Stimulated activated CD4-positive, alpha-beta T cell treated with anti-CD3 and anti-CD28 coated beads, TNF-alpha, amount 100 ng/mL, for 48 hours (primary cell): ENCODE measurements at places on chromosomes 2 and 18.

DNA sequence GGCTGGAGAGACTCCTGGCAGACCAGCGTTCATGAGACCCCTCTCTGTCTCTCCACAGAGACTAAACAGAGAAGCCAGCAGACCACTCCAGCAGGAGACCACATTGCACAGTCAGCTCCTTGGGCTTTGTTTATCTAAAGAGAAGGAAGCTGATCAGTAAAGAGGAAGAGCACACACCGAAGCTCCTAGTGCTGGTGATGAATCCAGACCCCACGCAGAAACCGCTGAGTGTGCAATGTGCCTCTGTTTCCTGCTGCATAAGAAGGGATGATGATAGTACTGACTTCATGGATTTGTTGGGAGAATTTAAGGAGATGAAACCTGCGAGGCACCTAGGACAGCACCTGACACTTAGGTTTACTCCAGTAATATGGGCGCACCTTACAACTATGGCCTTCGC lies 544.1 kb upstream of the ID2 start:
- DNase-seq: no peak

DNA sequence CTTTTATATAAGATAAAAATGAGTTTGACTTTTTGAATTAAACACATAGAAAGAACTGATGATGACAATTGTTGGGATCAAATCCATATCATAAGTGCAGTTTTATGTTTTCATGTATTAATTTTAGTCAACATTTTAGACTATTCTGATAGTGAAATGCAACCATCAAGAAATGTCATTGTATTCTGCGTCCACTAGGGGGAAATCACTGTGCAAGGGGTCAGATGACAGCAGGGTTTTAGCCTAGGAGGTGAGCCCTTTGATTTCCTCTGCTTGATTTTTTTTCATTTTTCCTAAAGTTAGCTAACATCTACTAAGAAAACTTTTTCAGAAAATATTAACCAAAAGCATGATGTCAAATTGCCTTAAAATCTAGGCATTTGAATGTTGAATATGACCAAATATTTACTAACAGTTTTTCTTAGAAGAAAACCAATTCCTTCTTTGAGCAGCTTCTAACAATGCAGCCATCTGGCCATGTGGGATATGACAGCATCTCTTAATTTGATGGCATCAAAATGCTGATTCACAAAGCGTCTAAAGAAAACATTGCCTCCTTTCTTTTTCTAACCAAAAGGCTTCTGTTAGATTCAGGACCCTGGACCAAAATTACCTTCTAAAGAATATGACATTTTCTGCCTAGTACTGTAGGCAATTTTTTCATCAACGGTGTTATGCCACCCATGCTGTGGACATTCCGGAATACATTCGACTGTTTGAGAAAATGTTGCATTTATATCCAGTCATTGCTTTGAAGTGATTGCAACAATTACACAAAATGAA lies 141.5 kb downstream of the SPHKAP start:
- no peak for DNase-seq

DNA sequence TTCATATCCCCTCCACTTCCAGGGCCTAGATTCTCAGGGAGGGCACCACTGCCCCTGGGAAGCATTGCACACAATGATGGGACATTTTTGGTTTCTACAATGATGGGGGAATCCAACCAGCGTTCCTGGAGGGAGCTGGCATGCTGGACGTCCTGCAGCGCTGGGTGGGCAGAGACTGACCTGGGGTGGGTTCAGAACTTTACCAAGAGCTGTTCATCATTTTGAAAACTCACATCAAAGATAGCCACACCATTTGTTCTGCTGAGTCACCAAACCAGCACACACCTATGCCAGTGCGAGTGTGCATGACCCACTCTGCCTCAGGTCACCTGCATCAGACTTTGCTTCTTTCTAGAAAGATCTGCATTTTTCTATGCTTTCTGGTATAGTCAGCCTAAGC lies 14.1 kb upstream of the ARMC9 start:
- DNase-seq: no peak

- no peak for DNase-seq
These were observed 33.7 kb downstream of the GFPT1 start for GRCh38 chr2:69353360-69353759.

DNA sequence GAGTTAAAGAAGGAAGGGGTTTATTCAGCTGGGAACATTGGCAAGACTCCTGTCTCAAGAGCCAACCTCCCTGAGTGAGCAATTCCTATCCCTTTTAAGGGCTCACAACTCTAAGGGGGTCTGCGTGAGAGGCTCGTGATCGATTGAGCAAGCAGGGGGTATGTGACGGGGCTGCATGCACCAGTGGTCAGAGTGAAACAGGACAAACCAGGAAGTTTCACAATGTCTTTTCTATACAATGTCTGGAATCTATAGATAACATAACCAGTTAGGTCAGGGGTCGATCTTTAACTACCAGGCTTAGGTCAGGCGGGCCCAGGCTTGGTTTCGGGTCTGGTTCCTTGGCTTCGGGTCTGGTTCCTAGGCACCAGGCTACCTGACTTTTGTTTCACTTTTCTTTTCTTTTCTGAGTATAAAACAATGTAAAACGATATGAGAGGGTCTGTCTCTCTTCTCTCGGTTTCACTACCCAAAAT lies 30.1 kb upstream of the LIPG start:
- DNase-seq: no peak

DNA sequence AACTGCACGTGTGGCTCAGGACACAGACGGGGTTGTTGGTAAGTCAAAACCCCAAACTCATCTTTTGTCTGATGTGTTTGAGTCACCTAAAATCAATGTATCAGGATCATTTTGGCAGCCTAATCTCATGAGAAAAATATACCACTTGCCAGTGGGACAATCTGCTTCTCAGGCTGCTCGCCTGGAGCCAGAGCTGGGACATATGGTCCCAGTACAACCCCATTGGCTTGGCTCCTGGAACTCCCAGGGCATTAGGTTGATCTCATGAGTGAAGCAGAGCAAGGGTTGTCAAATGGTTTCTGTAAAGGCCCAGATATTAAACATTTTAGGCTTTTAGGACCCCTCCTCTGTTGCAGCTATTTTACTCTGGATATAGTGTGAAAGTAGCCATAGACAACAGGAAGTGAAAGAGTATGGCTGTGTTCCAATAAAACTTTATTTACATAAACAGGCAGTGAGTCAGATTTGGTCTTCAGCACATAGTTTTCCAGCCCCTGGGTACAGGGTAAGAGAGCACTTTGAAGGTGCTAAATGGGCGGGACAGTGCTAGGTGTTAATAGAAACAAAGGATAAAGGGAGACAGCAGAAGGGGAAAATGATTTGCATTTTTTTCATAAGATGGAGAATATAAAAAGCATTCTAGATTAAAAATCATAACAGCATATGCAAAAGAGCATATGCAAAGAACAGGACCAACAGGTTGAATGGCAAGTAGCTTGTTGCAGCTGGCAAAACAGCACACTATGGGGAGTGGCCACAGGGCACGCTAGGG lies 290.8 kb downstream of the KCNS3 start:
- no peak for DNase-seq

- DNase-seq: no peak
These were observed 191.4 kb upstream of the TMEM200C start for GRCh38 chr18:6086731-6087130.

DNA sequence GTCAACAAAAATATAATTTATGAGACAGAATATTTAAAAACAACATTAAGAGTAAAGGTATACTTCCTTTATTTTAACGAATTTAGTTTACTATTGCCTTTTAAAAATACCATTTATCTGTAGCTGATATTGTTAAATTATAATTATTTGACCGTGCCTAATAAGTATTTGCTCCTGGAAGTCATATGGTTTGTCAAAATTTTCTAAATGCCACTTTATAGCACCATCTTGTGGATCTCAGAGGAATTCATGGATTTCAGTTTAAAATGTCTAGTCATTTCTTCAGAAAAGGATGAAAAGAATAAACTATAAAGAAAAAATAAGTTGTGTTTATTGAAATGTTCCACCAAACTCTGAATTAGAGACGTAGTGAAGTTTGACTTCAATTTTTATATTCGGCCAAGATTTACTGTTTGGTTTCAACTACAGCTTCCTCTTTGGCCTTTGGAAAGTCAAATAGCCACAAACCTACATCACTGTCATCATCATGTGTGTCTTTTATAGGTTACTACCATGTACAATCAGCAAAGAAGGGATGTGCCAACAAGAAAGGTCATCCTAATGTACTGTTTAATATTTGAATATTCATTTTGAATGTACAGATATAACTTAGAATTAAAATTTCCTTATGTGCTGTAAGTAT lies 10.3 kb upstream of the FTCDNL1 start:
- DNase-seq: no peak

DNA sequence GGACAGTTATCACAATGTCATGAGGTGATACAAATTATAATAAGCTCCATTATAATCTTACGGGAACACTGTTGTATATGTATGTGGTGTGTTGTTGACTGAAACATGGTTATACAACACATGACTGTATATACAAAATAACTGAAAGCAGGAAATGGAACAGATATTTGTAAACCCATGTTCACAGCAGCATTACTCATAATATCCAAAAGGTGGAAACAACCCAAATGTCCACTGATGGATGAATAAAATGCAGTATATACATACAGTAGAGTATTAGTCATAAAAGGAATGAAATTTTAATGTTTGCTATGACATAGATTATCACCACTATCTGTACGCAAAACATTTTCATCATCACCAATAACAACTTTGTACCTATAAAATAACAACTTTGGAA lies 107.3 kb downstream of the USP34 start:
- no peak for DNase-seq

GRCh38 chr18:74689251-74689650 lies 91.6 kb downstream of the ZNF407 start:
- DNase-seq: no peak

- no peak for DNase-seq
These were observed 278.0 kb upstream of the ID2 start for GRCh38 chr2:8403876-8404275.

DNA sequence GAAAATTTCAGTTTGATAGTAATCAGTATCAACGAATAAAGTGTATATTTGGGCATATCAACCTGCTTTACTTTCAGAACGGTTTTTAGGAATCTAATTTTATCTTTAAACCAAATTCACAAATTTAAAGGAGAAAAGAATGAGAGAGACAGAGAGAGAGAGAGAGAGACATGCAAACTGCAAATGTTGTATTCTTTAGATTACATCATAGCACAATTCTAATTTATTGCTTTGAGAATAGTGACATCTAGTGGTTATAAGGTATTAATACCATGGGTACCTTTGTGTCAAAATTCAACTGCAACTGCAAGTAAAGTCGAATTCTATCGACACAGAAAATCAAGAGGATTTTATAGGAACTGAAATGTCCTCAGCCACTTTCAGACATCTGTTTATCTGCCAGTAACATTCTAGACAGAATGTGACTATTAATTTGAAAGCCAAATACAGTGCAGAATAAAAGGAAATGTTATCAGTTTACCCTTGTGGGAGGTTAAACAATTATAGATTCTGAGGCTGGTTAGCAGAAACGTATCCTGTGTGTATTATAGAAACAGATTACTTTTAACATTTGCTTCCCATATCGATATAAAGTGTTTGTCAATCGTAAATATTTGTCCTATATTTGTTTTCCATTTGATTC lies 529.8 kb upstream of the VRK2 start:
- no peak for DNase-seq

GRCh38 chr2:25377822-25378421 lies 36.2 kb upstream of the DNMT3A start:
- no peak for DNase-seq

DNA sequence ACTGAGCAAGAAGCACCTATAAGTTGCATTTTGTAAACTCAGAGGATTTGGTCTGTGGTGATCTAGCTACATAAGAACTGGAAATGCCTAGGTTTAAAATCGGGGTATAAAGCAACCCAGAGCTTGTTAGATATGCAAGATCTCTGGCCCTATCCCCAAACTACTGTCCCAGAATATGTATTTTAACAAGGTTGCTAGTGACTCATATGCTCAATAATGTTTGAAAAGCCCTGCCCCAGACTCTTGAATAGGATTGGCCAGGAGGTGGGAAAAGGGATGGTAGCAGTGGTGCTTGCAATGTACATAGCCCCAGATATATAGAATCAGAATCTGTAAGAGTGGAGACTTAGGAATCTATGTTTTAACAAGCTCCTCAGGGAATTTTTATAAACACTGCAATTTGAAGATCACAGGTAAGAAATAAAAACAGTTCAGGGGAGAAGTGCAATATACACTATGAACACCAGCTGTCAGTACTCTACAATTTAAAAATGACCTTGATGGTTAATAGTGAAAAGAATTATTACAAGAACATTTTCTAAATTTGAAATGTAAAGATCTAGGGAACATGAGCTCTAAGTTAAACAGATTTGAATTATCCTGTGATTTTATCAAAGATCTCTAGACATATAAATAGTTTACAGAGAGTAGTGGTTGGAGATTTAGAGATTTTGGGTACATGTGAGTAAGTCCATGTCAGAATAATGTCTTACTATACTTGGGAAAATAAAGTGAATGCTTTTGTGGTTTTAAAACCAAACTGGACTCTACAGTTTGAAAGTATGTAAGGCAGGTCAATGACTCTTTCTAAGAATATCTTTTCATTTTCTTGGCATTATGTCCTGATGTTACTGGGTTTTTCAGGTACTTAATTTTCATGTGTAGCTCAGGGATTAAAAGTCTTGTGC lies 7.7 kb upstream of the MMADHC start:
- no peak for DNase-seq

DNA sequence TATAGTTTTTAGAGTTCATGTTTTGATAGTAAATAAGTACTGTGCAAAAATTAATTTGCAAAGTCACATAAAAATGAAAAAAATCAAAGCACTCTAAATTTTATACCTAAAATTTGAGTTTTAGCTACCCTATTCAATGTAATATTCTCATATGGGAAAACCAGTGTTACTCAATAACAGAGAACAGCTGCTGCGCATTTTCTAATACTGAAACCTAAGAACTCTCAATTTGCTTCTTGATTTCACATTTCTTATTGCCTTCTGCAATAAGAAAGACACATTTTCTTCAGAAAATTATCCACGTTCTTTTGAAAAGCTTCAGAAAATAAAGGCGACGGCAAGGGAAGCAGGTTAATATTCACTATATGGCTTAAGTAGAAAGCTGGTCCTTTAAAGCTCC lies 199.1 kb upstream of the CCDC150 start:
- no peak for DNase-seq
